ENCODE measurements at places on chromosomes 1 and 21. TPM values are rescaled to one million over a fixed set of nuclear protein-coding genes. Genes with fewer than 3 reads are reported as not detected.

The HES2 gene
- 12.5 TPM for total RNA-seq

The KIF14 gene
- 0.36 TPM for total RNA-seq

The C1QC gene
- total RNA-seq, result not detected

The CRNN gene
- not detected for total RNA-seq

The GREM2 gene
- 0.08 TPM for total RNA-seq

The SLC25A34 gene
- 13.0 TPM for total RNA-seq

The ZNF593OS gene
- total RNA-seq, result not detected

The HPDL gene
- total RNA-seq, result not detected

The CD247 gene
- 0.21 TPM for total RNA-seq

The OR2L3 gene
- not detected for total RNA-seq

The RUNX3 gene
- not detected for total RNA-seq

The DIO1 gene
- not detected for total RNA-seq

The NBPF3 gene
- total RNA-seq, result 3.5 TPM

The TPTE gene
- not detected for total RNA-seq
